ENCODE measurements at places on chromosomes 11 and 22.
A peak's percentile ranks its signal among the peaks of the same experiment; 100 is the strongest.

GRCh38 chr11:13465909-13466371 is 2.9 kb upstream of the BTBD10 start:
- DNase-seq, result peak; percentile 71

DNA sequence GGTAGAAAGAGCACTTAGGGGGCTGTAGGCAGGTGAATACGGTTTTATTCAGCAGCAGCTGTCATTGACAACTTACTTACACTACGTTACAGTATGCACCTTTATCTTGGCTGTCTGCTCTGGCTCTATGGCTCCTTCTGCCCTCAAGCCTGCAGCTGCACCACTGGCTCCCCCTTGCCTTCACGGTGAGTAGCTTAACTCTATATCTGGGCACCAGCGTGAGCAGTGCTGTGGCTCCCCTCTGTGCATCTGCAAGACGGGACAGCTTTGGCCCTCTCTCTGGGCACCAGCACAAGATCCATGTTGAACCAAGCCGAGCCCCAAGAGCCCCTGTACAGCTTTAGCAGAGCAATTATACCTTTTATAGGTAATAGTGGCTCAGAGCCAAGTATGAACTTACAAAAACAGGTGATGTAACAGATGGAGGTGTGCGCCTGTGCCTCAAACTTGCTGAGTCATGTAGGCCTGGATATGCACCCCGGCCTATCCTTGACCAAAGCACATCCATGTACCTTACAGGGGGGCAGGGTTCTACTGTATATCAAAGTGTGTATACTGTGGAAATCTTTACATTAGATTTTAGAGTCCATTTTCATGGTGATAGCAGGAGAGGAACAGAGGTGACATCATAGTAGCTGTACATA is 96.9 kb upstream of the CTSC start:
- DNase-seq, result no peak

DNA sequence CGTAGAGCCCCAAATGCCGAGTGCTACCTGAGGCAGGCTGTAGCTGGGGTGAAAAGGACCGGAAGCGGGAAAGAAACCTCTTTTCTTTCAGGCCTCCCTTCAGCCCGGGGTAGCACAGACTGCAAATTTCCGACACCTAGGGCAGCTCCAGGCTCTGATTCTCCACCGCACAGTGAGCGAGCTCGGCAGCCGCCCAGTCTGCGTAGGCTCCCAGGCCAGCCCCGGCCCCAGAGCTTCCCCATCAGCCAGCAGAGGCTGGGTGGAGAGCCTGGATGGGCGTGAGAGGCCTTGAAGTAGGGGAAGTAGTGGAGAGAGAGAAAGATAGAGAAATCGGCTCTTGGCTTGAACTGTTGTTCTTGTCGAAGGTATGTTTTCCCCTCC is 9.3 kb upstream of the PAX6 start:
- DNase-seq, result no peak

DNA sequence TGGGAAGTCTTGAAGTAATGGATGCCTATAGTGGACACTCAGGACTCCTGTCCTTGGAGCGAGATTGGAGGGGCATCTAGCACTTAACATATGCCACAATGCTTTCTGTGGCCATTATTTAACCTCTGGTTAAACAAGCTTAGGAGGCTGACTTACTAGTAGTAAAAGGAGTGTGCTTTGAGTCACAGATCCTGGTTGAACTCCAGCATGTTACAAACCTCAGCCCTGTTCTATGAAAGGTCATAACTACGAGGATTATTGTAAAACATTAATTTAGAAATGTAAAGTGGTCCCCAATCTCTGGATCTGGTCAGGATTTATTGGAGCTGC is 1.1 kb upstream of the LBHD1 start:
- no peak for DNase-seq

DNA sequence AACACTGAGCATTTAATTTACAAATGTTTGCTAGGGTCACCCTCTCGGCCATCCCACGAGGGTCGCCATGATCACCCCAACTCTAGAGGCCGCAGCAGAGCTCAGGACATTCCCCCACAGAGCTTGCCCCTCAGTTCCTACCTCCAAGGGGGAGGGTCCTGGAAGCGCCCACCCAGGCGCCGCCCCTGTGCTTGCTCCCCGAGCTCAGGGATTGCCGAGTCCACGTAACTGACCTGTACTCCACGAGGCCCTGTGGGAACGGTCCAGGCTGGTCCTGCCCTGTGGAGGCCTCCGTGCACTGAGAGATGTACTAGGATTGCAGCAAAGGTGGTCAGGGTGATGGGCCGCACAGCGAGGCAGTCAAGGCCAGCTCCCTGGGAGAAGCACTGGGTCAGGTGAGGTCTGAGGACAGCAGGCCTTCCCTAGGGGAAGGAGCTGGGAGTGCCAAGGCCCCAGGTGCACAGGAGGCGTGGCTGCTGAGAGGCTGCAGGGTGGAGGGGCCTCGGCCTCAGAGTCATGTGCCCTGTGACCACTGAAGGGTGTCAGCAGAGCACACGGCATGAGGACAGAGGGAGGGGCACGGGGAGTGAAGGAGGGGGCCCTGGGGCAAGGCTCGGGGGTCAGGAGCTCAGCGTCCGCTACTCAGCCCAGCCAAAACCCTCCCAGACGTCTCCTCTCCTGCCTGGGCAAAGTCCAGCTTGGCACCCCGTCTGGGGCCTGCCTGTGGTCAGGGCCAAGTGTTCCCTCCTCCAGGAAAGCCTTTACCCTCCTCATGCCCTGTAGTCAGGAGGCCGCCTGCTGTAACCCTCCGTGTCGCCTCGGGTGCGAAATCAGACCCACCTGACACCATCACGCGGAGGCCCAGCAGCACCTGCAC is 2.4 kb upstream of the MIOX start:
- no peak for DNase-seq

DNA sequence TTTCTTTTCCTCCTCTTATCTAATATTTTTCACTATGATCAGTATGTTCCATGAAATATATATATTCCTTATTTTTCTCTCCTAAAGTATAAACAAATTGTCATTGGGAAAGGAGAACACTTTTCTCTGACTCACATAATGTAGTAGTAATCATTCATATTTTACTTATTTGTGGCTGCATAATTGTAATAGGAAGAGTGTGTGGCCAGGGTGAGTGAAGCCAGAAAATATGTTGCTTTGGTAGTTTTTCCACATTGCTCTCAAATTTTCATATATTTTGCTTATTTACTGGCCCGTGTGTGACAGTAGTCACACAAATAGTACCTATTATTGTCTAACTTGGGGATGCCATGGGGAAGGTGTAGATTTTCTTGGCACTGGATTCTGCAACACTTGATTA is 172.1 kb downstream of the DYNC2H1 start:
- no peak for DNase-seq

Measured in foreskin melanocyte (primary cell).